ENCODE measurements at places on chromosomes 3 and 15.

- DNase-seq, result no peak
Observed at GRCh38 chr3:109313061-109313460, 3.3 kb downstream of the DPPA2 start.

- DNase-seq, result no peak
Observed at GRCh38 chr3:171000281-171000680, 26.2 kb downstream of the SLC2A2 start.

DNA sequence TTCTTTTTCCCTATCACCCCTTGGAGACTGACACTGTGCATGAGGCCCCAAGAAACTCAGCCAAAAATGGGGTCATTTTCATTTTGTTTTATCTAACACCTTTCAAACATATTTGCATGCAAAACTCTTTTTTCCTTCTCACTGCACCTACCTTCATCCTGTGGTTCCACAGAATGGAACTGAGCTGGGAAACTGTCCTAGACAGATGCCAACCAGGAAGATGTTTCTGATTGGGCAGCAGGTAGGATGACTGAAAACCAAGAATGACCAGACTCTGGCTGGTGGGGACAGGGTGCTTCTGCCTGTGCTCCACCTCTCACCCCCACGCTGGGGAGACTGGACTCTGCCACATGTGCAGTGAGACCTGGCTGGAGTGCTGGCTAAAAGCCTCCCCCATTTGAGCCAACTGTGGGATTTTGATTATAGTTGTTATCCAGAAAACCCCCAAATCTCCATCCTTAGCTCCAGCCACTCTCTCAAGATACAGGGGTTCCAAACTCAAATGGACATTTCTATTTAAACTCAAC lies 5.2 kb downstream of the PPIB start:
- DNase-seq, result no peak

DNA sequence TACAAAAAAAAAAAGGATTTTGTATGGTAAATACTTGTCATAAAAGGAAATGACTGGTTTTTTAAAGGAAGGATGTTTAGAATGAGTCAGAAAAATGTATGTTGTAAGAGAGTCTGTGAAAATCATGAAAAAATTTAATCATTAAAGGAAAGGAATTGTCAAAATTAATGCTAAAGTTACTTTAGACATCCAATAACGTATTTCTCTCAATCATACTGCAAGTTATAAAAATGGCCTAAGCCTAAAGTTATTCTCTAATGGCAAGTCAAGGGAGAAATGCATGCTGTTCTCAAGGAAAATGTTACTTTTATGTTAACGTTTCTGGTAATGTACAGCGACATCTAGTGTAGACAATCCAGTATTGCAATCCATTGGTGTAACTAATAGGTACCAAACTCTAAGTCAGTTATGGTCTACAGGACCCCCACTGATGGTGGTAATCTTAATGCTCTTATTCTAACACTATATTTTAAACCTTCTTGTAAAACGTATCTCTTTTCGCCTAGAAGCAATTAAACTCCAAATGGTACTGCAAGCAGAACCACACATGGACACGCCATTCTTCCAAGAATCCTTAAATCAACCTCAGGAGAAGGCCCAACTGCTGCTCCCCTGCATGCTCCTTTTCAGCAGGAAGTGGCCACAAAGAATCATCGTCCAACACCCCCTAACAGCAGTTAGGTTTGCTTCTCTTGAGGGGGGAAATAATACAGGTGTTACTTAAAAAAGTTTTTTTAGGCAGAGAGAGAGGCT lies 35.2 kb downstream of the NCEH1 start:
- DNase-seq, result no peak

GRCh38 chr3:43861635-43862034 lies 170.9 kb downstream of the ABHD5 start:
- no peak for DNase-seq

- no peak for DNase-seq
Observed at GRCh38 chr3:39379778-39380155, 3.4 kb upstream of the SLC25A38 start.

- no peak for DNase-seq
Observed at GRCh38 chr3:142962520-142963233, 797 bp downstream of the PAQR9 start.

DNA sequence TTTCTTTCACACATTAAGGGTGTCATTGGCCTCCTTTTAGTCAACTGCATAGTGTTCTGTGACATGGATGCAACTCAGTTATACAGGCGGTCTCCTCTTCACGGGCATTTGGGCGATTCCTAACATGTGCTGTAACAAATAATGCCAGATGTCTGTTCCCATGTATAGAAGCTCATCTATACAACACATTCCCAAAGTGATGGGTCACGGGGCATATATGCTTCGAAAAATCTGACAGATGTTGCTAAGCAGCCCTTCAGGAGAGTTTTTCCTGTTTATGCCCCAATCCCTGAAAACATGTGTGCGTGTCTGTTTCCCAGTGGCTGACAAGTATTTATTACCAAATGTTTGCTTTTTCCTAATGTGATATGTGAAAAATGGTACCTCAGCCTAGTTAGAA lies 25.8 kb downstream of the LRRK1 start:
- DNase-seq, result no peak

DNA sequence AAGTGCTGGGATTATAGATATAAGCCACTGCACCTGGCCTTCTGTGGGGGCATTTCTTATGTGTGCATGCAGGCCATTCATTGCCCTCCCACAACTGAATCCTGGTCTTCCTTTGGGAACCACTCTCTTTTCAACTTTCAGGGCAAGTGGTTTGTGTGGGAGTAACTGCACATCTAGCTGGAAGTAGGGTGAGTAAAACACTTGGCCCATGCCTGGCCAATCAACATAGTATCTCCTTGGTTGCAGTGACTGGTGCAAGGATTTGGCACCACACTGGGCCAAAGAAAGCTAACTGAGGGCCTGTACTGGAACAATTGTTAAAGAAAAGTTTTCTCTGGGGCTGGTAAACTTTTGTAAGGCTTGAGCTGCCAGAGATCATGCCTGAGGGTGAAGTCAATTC lies 189.2 kb upstream of the FEZF2 start:
- DNase-seq, result no peak

- no peak for DNase-seq
Observed at GRCh38 chr3:110697961-110698360, 373.7 kb upstream of the NECTIN3 start.

DNA sequence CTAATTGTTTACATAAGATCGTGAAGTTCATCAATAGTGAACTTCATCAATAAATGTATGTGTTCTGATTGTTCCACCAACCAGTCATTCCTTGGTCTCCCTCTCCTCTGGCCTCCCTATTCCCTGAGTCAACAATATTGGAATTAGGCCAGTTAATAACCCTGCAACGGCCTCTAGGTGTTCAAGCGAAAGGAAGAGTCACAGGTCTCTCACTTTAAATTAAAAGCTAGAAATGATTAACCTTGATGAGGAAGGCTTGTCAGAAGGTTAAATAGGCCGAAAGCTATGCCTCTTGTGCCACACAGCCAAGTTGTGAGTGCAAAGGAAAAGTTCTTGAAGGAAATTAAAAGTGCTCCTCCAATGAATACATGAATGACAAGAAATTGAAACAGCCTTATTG lies 89.4 kb upstream of the ACKR4 start:
- no peak for DNase-seq

DNA sequence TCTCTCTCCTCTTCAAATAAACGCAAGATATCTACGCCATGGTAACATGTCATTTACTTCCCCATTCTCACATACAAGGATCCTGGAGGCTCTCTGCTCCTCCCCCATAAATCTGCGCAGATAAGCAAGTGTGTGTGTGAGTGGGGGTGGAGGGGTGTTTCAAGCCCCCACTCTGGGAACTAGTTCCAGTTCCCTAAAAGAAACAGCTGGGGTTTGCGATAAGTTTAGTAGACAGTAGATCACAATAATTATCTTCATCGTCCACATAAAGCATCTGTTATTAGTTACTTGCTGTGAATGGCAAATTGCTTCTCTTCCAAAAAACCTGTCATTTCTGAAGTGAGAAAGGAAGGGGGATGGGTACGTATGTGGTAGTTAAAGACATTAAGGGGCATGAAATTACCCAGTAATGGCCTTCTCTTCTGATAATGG lies 79.8 kb downstream of the RBPMS2 start:
- no peak for DNase-seq

- no peak for DNase-seq
Observed at GRCh38 chr15:57752436-57752835, 45.9 kb downstream of the POLR2M start.

GRCh38 chr15:70587896-70588567 lies 175.3 kb downstream of the UACA start:
- DNase-seq, result no peak

All from amygdala (tissue), 56 donors.